ENCODE measurements at places on chromosomes 6 and 20.

GRCh38 chr20:49045440-49046086, 549 bp upstream of the CSE1L start:
- DNase-seq: peak; percentile 14

GRCh38 chr6:167567142-167568033, 242.5 kb downstream of the TTLL2 start:
- DNase-seq: no peak

- DNase-seq: no peak
Measured at GRCh38 chr20:21520702-21521595, 7.1 kb upstream of the NKX2-2 start.

DNA sequence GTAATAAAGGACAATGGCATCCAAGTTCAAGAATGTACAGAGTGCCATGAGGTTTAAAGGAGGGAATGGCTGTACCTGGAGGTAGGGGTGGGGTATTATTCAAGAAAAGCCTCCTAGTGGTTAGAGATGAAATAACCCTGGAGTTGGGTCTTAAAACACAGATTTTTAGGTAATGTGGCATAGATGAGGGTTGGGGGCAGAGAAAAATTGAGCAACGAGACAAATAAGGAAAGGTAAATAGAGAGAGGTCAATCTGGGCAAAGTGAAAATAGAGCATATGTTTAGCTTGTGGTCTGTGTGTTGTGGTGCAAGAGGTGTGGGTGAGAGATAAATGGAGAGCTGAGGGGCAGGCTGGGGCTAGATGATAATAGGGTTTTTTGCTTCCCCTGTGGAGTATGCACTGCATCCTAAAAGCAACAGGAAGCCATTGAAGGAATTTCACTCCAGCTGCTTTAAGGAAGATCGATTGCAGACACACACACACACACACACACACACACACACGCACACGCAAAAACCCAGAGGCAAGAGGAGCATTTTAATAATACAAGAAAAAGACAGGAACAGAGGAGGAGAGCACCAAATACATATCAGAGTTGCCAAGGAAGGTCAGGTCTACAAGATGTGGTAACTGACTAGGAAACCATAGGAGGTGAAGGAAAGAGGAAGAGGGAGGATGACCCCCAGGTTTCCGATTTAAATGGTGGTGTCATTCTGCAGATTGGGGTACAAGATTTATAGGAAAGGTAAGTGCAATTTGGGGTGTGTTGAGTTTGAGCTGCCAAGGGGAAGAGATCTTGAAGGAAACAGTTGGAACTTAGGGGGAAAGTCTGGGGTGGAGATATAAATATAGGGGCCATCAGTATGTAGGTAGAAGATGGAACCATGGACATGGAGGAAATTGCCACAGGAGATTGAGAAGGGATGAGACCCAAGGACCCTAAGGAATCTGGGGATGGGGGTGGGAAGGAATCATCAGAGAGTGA, 31.3 kb upstream of the ADGRF1 start:
- no peak for DNase-seq

DNA sequence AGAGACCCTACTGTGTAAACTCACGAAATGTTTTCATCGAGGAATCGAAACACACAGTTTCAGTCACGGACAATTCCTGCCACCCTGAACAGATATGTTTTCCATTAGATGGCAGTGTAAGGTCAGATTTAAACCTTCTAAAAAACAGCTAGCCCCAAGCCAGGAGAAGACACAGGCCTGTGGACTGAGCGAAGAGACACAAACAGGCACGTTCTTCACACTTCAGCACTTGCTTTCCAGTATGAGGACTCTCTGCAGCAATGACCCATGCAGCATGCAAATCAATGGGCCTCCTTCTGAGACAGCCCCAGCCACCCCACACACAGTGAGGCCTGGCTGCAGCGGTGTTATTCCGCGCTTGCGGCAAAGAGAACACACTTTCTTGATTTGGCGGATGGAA, 31.9 kb downstream of the HUS1B start:
- DNase-seq: no peak

GRCh38 chr6:120157873-120158272, 808.3 kb upstream of the MAN1A1 start:
- DNase-seq: no peak

DNA sequence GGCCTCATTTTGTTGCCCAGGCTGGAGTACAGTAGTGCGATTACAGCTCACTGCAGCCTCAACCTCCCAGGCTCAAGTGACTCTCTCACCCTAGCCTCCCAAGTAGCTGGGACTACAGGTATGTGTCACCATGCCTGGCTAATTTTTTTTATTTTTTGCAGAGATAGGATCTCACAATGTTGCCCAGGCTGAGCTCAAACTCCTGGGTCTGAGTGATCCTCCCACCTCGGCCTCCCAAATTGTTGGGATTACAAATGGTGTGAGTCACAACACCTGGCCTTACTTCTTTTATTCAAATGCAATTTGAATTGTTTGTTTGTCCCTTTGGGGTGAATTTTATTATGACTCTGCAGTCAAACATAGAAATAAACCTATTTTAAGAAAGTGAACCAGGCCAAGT, 131.7 kb upstream of the SLC22A16 start:
- no peak for DNase-seq

- DNase-seq: no peak
Measured at GRCh38 chr20:21358737-21359136, 38.6 kb downstream of the NKX2-4 start.

DNA sequence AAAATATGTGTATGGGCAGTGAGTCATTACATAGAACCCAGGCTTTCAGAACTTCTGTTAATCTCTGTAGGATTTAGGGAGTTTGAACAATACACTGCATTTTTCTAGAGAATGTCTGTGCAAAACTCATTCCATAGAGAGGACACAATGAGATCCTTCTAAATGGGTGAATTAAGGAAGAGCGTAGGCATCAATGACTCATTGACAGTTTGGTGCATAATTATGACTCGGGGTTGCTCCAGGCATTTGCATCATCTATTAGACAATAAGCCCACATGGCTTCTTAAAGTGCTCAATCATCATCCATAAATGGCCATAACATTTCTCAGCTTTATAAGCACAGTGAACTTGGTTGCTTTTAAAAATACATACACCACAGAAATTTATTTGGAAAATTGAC, 625.5 kb downstream of the CDH26 start:
- DNase-seq: no peak

DNA sequence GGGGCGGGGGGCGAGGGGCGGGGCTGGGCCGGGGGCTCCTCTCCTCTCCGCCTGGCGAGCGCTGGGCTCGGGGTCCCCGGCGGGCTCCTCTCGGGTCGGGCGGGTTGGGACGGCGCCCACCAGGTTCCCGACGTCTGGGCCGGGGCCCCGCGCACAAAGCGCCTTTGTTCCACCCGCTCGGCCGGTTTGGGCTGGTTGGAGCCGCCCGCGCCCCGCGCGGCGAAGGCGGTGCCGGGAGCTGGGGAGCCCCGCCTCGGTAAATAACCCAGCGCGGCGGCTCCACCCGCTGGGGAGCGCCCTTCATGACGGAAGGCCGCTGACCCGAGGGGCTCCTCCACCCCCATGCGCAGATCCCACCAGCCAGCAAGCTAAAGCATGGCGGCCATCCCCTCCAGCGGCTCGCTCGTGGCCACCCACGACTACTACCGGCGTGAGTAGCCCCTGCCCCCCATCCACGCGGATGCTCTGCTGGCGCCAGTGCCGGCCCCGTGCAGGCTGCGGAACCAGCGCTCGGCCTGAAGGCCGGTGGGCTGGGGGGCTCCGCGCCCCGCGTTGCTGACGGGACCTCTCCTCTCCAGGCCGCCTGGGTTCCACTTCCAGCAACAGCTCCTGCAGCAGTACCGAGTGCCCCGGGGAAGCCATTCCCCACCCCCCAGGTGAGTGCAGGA, 503 bp downstream of the PPDPF start:
- peak; percentile 64 for DNase-seq

DNA sequence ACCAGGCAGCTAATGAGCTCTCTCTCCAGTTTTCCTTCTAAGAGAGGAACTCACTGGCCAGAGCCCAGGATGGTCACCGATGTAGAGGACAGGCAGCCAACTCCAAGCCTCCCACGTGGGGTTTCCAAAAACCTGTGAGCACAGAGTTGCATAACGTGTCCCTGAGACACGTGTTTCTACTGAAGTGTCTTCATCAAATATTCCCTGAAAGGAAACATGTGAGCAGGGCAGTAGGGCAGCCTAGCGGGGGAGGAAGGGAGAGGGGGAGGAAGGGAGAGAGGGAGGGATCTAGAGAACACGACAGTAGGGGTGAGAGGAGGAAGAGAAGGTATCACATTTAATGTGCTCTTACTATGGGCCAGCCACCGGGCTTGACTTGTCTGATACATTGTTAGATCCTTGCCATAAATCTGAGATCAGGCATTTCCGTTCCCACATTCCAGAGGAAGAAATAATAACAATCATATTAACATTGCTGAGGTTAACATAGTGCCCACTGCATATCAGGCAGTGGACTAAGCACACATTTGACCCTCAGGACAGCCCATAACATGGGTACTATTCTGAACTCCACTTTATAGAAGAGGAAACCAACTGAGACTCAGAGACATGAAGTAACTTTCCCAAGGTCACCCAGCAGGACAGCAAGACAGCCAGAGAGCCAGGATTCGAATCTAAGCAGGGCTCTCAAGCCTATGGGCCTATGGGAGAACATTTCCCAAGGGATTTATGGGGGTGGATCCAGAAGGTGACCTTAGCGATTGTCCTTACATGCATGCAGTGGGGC, 4.5 kb upstream of the SYS1 start:
- DNase-seq: no peak

DNA sequence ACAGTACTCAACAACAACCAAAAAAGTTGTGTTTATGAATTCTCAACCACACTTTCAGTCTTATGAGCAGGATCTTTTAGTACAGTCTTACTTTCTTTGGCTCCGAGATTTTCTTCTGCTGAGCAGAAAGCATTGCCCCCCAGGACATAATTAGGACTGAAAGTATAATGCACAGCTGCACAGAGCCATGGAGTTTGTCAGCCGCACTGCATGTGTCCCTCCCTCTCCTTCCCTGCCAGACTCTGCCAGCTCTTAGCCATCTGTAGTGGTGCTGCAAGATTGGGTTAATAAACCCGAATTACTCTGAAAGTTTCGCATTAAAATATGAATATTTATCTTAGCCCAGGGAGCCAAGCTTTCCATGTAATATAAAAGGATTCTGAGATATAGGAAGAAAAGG, 179.6 kb upstream of the PTCHD4 start:
- no peak for DNase-seq

- no peak for DNase-seq
Measured at GRCh38 chr6:144824018-144824417, 538.9 kb downstream of the UTRN start.

DNA sequence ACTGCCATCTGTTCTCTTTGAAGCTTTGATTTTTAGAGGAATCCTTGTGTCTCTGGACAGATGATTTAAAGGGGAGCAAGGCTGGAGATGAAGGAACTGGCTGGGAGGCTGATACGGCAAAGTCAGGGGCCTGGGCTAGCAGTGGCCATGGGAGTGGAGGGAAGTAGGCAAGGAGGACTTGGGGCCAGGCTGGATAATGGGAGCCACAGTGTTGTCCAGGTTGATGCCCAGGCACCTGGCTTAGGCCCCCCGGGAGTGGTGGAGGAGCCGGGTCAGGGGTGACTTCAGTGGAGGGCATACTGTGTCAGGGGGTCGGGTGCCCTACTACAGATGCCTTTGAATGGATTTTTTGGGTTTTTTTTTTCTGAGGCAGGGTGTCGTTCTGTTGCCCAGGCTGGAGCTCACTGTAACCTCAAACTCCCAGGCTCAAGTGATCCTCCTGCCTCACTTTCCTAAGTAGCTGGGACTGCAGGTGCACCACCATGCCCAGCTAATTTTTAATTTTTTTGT, 45.0 kb downstream of the EFCAB8 start:
- DNase-seq: no peak

DNA sequence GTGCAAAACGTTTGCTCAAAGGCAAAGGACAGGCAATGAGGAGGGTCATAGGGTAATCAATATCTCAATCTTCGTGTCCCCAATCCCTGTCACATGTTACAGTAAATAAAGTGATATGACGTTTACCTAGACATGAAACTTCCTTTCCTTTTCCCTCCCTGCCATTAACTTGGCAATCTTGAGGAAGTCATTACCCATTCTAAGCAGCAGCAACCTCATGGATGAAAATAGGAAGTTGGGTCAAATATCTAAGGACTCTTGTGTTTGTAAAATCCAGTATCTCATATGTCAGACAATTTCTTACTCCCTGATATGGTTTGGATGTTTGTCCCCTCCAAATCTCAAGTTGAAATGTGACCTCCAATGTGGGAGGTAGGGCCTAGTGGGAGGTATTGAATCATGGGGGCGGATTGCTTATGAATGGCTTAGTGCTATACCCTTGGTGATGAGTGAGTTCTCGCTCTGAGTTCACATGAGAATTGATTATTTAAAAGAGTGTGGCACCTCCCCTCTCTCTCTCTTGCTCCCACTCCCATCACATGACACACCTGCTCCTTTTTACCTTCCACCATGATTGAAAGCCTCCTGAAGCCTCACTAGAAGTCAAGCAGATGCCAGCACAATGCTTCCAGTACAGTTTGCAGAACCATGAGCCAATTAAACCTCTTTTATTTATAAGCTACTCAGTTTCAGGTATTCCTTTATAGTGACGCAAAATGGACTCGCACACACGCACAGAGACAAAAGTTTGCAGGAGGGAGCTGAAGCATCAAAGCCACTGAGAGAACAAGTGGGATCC, 545.9 kb upstream of the JARID2 start:
- DNase-seq: no peak

GRCh38 chr6:89100114-89100513, 17.8 kb downstream of the SRSF12 start:
- no peak for DNase-seq

DNA sequence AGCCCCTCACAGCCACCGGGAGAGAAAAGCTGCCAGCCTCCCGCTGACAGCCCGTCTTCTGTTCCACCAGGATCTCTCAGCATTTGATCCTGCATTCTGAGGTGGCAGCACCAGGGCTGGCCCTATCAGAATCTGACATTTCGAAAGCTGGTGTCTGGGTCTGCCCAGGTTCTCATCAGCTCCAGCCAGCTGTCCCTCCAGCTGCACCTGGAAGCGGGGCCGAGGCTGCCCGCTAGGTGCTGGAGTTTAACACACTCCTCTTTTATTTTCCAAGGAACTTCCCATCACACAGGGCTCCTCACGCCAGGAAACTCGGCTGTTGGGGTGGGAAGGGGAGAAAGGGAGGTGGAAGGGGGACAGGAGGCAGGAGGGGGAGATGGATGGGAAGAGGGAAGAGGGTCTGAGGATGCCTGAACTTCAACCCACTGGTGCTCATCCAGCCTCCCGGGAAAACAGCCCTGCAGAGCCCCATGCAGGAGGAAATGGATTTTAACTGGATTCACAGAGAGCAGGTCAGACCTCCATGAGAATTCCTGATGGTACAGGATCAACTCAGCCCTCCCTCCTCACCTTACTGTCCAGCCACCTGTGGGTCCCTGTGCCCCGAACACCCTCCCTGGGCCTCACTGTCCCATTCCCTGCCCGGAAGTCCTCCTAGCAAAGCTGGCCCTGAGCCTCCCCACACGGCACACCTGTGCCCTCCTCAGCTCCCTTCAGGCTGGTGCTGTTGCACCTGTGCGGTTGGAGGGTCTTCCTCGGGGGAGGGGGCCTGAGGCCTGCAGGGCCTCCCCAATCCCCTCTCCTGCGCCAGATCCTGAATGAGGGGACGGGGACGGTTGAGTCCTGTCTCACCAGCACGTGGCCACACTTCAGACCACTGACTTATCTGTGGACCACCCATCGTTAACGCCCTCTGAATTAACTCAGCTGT, 3.9 kb upstream of the LSM14B start:
- DNase-seq: no peak

GRCh38 chr6:161362266-161362665, 88.4 kb upstream of the AGPAT4 start:
- DNase-seq: no peak
